Uterine smooth muscle cell (primary cell): ENCODE measurements at places on chromosomes 7 and 10. TPM values are rescaled to one million over a fixed set of nuclear protein-coding genes. Genes with fewer than 3 reads are reported as not detected.

Gene CDHR1
- 0.12 TPM in 1 of 2 replicates, not detected in the other for total RNA-seq

Gene DNAJC1
- 68.1 and 70.6 TPM in 2 replicates for total RNA-seq

Gene STEAP1B
- total RNA-seq, result 10.7 and 23.6 TPM in 2 replicates

Gene PAXIP1
- total RNA-seq, result 7.6 and 9.6 TPM in 2 replicates

Gene CLCN1
- not detected in 2 replicates for total RNA-seq

Gene OPALIN
- total RNA-seq, result not detected in 2 replicates

Gene KLHDC10
- total RNA-seq, result 26.0 and 26.2 TPM in 2 replicates

Gene ANXA8
- total RNA-seq, result 0.12 and 0.22 TPM in 2 replicates
